ENCODE measurements at places on chromosomes 12 and 14.

- no peak for DNase-seq
These were observed 364.8 kb downstream of the CACNA1C start for GRCh38 chr12:2417481-2418160.

DNA sequence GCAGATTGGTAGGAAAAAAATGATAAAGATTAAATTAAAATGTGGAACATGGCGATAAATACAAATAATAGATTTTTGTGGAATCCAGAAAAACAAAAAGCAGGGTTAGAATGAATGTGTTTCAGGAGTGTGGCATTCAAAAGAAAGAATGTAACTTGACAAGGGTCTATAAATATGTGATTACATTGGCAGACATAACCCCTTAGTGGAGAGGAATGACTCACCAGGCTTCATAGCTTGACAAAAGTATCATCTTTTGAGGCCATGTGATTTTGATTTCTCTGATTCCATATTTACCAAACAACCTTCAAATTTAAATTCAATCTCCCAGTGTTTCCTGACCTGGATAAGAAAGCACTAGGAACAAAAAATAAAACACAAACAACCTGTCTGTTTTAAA is 24.4 kb upstream of the MGST1 start:
- DNase-seq, result no peak

DNA sequence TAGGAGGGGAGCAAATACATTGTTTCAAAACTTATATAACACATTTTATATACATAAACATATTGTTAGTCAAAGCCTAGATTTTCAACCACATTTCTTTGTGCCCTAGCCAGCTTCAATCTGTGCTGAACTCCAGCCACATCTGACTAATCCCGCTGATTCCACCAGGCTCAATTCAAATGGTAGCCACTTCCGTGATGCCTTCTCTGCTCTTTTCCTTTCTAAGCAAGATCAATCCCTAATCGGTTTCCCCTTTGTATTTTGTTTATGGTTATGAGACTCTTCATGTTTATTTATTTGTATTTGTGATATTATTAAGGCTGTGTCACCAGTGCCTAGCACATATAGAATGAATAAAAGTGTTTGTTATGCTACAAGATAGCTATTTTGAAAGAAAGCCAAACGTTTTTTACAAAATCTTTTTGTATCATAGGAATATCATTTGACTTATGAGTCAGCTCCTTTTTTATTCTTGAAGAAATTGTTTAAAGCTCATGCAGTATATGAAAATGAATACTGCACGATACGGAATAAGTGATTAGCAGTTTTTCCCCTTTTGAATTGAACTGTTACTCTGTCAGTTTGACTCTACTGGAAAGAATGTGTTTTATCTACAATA is 110.2 kb downstream of the PLEKHA5 start:
- DNase-seq, result no peak

DNA sequence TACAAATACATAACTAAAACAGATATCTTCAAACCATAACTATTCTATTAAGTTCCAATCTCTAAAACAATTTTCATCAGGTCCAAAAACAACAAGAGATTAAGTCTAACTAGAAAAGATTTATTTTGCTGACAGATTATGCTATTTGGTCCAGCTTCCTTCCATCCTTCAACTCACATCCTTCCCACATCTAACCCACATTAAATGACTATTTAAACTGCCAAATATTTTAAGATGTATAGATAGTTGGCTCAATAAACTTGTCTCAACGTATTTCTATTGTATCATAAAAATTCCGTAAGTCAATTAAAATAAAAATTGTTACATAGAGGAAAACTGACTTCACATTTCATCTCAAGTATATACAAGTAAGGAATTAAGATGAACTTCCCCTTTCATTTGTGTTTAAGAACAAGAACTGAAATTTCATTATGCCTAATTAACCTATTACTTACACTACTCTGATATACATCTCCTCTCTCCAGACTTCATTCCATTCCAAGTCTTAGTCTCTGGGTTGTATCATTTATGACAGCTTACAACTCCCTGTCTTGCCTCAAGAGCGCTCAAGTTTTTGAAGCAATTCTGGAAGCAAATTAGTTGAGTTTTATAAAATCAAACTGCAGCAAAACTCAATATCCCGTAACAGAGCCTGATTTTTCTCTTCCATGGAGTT is 25.4 kb downstream of the PAWR start:
- DNase-seq, result no peak

DNA sequence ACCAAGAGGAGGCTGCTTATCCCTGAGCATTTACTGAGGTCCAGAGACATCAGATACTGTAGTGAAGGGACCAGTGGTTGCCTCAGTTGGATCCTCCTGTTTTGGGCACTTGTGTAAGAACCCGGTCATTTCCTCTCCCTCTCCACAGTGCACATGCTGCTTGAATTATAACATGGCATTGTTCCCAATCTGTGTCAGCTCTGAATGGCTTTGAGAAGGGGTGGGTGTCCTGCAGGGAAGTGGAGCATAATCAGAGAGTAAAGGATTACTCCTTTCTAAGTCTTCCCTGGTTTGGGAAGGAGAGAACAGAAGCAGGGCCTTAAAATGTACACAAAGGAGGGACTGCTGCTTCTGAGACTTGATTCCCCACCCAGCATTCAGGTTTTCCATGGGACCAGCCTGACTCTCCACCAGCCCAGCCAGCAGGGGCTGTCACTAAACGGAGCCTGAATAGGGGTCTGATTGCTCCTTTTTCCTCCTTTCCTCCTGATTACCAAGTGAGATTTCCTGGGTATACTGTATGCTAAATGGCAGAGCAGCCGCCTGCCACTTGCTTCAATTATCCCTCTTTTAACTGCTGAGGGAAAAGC is 78.4 kb downstream of the NRXN3 start:
- no peak for DNase-seq

DNA sequence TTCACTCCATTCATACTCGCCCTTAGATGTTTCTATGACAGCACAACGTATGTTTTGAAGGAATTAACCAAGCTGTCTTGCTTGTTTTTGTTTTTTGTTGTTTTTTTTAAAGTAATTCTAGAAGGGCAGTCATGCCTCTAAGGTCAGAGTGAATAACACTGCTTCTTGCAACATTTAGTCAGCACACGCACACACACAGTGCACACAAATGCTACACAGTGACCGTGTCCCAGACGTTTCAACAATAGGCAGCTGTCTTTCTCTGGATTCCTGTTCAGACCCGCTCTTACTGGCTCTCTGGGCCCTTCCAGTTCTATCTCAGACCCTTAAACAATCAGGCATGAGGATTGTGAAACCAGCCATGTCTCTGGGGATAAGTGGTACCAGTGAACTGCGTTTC is 351.0 kb upstream of the FKBP4 start:
- DNase-seq, result no peak
